HL-60 (cell line): ENCODE measurements at places on chromosomes 2 and 18.

DNA sequence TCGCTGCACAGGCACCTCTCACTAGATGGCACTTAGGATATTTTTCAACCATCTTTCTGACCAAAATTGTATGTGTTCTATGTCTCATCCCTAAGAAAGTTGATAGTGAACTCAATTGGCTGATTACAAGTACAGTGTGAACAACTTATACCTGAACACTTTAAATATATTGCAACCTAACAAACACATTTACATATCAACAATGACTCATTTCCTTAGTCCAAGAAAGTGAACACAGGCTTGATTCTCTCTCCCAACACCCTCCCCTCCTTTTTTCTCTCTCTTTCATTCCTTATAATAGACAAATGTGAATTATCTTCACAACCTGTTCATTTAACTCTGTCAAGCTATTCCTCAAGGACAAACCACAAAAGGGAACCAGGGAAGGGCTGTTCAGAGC, 192.0 kb downstream of the SLC8A1 start:
- no peak for DNase-seq

GRCh38 chr2:647003-647560, 30.1 kb downstream of the TMEM18 start:
- DNase-seq = no peak

DNA sequence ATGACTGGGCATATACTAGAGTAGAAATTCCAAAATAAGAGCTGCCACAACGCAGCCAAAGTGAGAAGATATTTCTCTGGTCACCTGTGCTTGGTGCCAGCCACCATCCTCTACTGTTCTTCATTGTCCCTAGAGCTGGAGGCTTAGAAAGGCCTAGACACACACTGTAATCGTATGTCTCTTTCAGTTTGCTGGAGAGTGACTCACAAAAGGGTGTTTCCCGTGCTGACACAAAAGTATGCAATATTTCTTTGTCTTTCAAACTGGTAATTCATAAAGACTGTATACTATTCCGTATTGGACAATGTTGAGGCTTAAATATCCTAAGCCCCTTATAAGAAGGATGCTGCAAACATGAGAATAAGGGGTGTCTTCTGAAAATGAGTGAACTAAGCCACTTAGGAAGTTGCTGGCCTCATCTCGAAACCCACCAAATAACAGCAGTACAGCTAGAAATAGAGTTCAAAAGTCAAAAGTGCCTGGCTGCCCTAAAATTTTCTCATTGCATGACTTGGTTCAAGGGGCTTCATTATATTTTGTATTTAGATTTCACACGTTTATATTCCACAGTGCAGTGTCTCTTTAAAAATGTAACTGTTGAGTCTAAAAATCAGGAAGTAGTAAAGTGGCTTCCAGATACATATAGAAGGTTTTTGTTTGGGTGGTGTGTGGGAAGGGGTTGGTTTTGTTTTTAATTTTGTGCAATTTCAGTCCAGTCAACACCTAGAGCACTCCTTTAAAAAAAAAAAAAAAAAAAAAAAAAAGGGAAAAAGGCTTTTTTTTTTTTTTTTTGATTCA, 601.1 kb downstream of the ARHGAP15 start:
- DNase-seq = no peak

DNA sequence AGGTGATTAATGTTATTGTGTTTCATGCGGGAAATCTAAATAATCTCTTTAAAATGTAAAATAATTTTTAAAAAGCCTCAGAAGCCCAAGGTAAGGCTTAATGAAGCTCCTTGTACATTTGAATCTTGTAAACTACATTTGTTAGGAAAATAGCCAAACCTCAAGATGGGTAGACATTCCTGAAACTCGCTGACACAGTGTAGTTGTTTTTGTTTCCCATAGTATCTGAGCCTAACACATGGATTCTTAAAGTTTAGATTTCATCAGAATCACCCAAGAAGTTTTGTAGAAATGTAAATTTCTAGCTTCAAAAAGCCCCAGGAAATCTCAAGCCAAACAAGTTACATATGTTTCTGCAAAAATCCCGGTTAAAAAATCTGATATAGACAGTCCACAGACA, 1221.1 kb upstream of the ACVR2A start:
- DNase-seq = no peak

DNA sequence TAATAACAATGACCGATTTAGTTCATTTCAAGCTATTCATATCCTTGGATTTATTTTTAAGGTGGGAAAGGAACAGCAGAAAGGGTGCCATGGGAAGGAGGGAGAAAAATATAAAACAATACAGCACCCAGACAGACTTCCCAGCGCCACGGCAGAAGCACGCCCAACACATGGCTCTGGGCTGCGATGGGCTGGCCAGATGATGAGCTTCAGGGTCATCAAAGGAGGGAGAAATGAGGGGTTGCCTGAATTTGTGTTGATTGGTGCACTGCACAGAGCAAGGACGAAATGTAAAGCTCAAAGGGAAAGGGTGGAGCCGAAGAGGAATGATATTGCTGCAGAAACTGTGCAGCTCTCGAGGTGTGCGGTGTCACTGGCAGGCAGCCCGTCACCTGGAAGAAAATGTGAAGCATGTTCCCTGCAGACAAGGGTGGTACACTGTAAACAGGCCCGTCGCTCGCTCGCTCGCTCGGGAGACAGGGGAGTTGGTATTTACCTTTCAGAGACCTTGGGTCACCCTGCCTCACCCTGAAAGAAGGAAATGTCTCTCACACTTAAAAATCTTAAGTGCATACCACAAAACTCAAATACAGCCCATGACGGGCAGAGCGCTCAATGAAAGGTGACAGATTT, 195.5 kb upstream of the CTAGE1 start:
- no peak for DNase-seq

DNA sequence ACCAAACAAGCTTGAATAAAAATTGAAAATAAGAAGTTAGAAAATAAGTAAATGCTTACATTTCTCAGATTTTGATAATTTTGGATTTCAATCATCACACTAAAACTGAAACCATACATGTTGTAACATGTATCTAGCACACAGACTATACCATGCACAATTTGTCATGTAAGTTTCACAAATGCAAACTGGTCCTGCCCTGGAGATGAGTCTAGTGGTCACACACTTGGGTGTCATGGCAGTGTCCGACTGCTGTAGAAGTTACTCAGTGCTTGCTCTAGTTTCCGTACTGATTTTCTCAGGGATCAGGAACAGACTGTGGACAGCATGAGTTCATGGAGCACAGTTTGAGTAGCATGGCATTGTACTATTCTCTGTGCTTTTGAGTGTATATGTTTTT, 182.9 kb upstream of the RMP24 start:
- DNase-seq = no peak

DNA sequence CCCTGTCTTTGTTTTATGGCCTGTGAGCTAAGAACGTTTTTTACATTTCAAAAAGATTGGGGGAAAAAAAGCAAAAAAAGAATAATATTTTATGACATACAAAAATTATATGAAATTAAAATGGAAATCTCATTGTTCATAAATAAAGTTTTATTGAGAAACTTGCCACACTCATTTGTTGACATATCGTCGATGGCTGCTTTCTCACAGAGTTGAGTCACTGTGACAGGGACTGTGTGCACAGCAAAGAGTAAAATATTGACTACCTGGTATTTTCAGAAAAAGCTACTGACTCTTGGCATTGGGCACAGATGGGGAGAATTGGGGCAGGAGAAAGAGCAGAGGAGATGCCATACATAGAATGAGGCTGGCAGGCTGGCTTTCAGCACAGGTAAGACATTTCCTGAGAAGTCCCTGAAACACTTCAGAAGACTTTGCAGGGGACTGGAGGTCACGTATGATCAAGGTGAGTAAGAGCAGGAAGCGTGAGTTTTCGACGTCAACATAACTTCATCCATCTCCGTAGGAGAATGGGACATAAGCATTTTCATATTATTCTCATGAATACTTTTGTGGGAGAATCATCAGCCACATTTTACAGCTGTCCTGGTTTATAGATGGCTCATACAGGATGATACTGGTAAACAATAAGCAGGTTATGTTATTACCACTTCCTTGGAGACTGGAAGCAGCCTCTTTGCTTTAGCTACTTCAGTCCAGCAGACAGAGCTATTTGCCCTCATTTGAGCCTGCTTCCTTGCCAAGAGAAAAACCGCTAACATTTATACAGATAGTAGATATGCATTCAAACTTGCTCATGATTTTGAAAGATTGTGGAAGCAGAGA, 32.5 kb upstream of the PUM2 start:
- no peak for DNase-seq
